Small intestine (tissue), 16 donors: ENCODE measurements at places on chromosomes 12 and 14.
A peak's percentile ranks its signal among the peaks of the same experiment; 100 is the strongest.

GRCh38 chr12:49507139-49507538, 31.7 kb upstream of the KCNH3 start:
- DNase-seq = no peak

GRCh38 chr12:31931796-31932715, 27.2 kb upstream of the RESF1 start:
- DNase-seq = peak; percentile 20

GRCh38 chr14:77099425-77100167, 1.5 kb downstream of the CIPC start:
- peak; percentile 65 for DNase-seq

DNA sequence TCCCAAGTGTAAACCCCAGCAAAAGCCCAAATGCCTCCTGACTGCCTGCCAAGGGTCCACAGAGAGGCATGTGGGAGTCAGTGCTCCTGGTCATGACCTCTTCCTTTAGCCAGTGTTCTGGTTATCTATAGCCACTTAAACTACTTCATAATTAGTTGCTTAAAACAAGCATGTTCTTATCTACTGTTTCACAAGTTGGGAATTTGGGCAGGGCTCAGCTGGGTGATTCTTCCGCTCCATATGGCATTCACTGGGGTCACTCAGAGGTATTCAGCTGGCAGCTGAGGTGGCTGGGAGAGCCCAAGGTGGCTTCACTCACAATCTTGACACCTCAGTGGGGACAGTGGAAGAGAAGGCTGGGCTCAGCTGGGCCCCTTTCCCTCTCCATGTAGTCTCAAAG, 184.0 kb upstream of the RGS6 start:
- DNase-seq = no peak

DNA sequence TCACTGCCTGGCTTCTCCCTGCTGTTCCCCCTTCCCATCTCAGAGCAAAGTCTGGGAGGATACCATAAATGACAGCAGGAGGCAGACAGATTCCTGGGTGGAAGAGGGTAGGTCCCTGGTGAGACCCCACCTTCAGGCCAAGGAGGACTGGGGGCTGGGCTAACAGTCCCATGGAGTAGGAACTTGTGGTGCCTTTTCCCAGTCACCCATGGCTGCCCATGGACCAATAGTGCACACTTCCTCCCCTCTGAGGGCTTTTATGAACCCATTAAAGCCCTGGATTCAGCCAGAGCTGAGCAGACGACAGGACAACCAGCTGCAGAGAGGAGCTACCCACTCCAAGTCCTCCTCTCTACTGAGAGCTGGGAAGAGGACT, 36.6 kb upstream of the OR5AU1 start:
- DNase-seq = no peak

- peak; percentile 78 for DNase-seq
Measured at GRCh38 chr12:3034067-3034750, 43.0 kb upstream of the TSPAN9 start.

DNA sequence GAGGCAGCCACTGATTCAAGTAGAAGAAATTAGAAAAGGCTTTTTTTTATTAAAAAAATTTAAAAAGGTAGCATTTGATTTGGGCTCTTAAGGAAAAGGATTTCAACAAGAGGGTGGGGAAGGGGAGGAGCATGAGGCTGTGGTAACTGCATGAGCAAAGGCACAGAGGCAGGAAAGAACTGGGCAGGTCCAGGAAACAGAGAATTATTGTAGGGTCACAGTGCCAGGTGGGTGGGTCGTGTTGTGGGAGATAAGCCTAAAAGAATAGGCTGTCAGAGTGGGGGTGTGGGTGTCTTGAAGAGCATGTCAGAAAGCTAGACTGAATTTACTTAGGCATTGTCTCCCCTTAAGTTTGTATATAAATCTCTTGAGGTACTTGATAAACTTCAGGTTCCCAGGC, 7.8 kb downstream of the LIMA1 start:
- DNase-seq = peak; percentile 79

DNA sequence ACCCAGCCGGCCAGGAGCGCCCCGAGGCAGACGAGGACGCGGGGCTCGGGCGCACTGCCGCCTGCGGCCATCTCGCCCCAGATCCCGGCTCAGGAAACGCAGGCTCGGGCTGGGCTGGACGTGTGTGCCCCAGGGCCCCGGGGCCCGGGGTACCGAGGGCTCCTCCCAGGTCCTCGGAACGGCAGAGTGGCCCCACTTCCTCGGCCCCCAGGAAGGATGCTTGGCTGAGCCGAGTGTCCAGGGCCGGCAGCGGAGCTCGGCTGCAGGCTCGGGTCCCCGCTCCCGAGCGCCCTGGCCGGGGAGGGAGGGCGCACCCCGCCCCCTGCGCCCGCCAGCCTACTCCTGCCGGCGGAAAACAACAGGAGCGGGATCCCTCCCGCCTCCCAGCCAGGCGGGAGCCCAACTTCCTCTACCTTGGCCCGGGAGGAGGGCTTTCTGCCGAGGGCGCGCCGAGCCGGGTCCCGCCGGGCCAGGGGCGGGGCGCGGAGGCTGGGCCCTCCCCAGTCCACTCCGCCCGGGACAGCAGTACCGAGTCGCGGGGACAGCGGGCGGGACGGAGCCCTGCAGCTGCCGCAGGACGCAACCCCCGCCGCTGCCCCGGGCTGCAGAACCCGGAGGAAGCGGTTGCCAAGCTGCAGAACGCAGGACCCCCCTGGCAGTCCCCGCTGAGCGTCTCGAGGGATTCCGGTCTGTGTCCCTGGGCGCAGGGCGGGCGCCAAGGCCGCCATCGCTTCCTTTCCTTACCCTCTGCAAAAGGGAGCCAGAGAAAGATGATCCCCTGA, at the start of gene VSIG10:
Gene VSIG10 (minus strand): TSS at position 411 of the 782 bp plus-strand sequence. CDS start 340 bp downstream, at position 71.
- peak; percentile 91 for DNase-seq

- DNase-seq = no peak
Measured at GRCh38 chr14:54639611-54640010, 72.7 kb downstream of the SAMD4A start.

DNA sequence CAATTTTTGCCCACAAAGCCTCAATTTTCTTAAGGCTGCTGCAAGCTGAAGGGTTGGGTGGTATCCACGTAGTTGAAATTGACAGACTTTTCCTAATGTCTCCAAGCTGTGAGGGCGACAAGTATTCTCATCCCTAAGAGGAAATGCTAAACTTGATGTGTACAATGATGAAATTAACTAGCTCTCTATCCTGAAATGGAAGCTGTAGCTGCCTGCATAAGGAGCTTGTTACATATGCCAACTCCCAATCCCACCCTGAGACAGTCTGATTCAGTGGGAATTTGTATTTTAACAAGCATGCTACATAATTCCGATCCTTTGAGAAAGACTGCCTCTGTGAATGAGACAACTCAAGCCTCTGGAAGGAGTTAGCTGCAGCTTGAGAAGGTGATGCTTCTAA, 45.7 kb upstream of the MDM1 start:
- no peak for DNase-seq

DNA sequence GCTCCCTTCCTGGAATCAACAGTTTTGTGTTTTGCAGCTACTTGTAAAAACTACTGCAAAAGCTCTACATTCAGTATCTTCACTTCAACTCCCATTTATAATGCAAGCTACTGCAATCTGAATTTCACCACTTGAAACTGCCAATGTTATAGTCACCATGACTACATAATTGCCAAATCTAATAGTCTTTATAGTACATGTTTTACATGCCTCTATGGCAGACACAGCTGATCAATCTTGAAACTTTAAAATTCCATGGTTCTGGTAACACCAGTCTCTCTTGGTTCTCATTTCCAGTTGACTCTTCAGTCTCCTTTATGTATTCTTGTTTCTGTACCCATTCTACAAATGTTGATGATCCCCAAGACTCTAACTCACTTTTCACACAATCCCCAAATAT, 185.9 kb downstream of the MED13L start:
- no peak for DNase-seq

DNA sequence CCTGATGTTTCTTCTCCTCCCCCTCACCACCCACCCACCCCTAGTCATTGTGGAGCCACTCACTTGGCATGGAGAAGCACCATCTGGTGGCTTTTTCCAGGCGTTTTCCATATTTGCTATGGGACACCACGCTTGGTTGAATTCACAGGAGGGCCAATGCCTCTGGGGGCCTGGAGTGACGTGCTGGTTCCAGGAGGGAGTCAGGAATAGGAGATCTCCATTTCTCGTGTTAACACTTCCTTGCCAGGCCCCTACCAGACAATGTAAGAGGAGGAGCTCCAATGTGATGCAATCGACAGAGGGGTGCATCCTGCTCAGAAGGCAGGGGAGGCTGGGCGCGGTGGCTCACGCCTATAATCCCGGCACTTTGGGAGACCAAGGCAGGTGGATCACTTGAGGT, 21.6 kb upstream of the TESC start:
- DNase-seq = no peak

GRCh38 chr14:102333795-102334705, 14.5 kb downstream of the ZNF839 start:
- no peak for DNase-seq

DNA sequence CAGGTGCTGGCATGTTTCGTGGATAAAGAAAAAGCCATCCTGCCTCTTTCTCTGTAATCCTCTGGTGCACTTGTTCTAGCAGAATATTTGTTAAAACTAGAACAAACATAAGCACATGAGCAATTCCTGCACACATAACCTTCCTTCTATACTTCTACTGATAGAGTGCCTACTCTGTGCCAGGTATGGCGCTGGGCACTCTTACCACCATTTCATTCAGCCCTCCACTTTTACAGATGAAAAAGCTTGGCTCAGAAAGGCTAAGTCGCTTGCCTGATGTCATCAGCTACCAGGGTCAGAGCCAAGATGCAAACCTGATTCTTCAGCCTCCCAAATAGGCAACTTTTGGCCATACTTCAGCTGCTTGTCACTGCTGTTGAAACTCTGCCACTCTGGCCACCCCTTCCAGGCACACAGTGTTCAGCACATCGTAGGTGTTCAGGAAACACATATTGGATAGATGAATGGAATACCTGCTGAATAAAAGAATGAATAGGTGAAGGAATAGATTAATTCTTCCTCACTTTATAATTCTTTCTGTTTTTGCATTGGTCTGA, 10.0 kb upstream of the C14orf132 start:
- DNase-seq = no peak

- DNase-seq = no peak
Measured at GRCh38 chr12:102379346-102380162, 100.8 kb downstream of the IGF1 start.

- DNase-seq = no peak
Measured at GRCh38 chr14:102256716-102257115, 48.2 kb downstream of the MOK start.

- DNase-seq = peak; percentile 24
Measured at GRCh38 chr12:107570721-107571120, 114.9 kb upstream of the PWP1 start.

DNA sequence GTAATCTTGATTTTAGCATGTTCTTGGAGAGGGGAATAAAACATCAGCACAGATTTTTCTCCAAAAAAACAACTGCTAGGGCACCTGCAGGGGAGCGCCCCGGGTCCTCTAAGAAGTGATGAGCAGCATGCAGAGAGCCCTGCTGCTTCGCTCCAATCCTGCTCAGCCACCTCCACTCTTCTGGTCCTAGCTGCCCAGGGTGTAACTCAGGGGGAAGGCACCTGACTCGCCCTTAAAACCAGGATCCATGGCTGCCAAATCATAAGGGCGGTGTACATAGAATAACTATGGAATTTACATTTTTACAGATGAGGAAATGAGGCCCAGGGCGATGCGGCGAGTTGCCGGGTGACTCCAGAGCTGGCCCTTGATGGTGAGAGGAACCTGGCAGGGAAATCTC, 204.7 kb downstream of the CALM1 start:
- no peak for DNase-seq

GRCh38 chr14:24817212-24818057, 183.4 kb upstream of the GZMB start:
- peak; percentile 82 for DNase-seq

DNA sequence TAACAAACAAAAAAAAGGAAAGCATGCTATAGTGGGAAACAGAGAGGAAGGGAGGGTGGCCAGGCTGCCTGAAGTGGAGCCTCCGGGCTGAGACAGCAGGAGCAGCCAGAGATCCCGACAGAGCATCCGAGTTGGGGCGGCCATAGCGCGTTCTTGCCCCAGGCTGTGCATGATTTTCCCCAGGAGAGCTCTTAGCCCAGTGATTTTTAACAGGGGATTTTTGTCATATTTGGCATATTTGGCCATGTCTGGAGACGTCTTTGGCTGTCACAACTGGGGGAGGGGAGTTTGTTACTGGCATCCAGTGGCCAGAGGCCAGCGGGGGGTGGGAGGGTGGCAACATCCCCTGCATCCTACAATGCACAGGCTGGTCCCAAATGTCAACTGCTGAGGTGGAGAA, 23.6 kb downstream of the BDKRB1 start:
- DNase-seq = no peak

DNA sequence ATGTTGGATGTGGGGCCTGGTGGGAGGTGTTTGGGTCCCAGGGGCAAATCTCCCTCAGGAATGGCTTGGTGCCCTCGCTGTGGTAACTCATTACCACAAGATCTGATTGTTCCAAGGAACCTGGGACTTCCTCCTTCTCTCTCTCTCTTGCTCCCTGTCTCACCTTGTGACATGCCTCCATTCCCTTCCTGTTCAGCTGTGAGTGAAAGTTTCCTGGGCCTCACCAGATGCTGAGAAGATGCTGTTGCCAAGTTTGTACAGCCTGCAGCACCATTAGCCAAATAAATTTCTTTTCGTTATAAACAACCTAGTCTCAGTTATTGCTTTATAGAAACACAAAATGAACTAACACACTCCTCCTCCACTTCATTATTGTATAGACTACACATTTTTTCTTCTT, 759.8 kb upstream of the MDGA2 start:
- DNase-seq = no peak

- no peak for DNase-seq
Measured at GRCh38 chr12:104460973-104461698, 4.4 kb downstream of the CHST11 start.

GRCh38 chr14:70845601-70846000, 36.3 kb upstream of the MAP3K9 start:
- no peak for DNase-seq

- DNase-seq = no peak
Measured at GRCh38 chr12:30965613-30965985, 39.1 kb downstream of the TSPAN11 start.

GRCh38 chr14:103356024-103356682, 22.1 kb downstream of the EIF5 start:
- DNase-seq = no peak

DNA sequence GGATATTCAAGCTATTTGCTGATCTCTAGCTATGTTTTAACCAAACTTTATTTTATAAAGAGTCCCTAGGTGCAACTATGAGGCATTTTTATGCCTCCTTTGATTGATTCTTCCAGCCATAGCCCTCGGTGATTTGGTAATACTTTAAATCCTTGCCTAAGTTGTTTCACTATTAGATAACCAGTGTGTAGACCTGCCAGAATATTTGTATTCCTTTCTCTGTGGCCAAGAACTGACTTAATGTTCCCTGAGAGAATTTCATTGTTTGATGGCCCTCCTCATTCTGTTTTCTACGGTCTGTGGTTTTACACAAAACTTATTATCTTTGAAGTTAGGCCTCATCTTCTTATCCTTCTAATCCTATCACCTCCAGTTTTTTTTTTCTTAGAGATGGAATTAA, 109.7 kb upstream of the MDGA2 start:
- DNase-seq = no peak

GRCh38 chr12:127054531-127054930, 1212.4 kb upstream of the TMEM132C start:
- no peak for DNase-seq

GRCh38 chr12:85278598-85279448, 1.2 kb upstream of the ALX1 start:
- DNase-seq = no peak
